COR-L47 (cell line): ENCODE measurements at places on chromosomes 5 and 9.
A peak's percentile ranks its signal among the peaks of the same experiment; 100 is the strongest.

- DNase-seq, result no peak
Measured at GRCh38 chr5:79785983-79786382, 96.3 kb downstream of the CMYA5 start.

- DNase-seq, result no peak
Measured at GRCh38 chr9:105438141-105438806, 9.6 kb upstream of the FSD1L start.

GRCh38 chr5:73295447-73295846 lies 122.5 kb downstream of the TMEM174 start:
- DNase-seq, result no peak

GRCh38 chr9:95097279-95097678 lies 220.2 kb downstream of the FANCC start:
- no peak for DNase-seq

DNA sequence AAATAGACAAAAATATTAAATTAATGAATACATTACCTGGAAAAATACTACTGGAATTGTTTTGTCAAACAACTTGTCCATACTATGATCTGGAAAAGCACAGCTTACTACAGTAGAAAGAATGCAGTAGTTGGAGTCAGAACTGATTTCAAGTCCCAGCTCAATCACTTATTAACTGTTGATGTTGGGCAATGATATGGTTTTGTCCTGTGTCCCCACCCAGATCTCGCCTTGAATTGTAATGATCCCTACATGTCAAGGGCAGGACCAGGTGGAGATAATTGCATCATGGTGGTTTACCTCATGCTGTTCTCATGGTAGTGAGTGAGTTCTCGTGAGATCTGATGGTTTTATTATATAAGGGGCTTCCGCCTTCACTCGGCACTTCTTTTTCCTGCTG lies 247.5 kb downstream of the CD180 start:
- DNase-seq, result no peak

DNA sequence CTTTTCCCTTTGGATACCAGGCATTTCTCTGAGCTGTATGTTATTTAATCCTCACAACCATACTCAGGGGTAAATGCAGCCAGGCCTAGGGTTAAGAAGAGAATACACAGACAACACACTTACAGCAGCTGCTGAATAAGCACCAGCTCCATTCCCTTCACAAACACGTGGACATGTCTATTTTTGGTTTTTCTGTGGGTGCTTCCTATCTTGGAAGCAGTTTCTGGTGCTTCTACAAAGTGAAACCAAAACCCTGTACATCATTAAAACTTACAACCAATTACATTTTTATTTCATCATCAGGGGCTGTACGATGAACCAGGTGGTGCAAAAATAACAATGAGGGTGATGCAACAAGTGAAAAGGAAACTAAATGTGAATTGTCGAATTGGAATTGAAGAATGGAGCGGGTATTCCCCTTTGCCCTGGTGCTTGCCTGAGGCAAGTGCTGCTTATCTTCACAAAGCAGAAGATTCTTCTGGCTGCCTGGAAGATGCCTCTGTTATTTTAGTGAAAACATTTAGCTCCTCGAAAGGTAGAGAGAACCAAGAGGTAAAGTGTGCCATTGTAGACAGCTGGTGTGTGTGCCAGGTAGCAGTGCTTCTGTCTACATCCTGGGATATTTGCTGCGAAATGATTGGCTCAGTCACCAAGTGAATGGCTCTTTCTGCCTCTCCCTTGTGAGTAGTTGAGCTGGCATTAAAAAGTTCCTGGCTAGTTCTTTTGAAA lies 18.6 kb upstream of the IFNB1 start:
- DNase-seq, result no peak

GRCh38 chr5:66406761-66407336 lies 189.3 kb upstream of the MAST4 start:
- peak; percentile 67 for DNase-seq

GRCh38 chr5:89071941-89072331 lies 189.0 kb upstream of the MEF2C start:
- DNase-seq, result no peak

- no peak for DNase-seq
Measured at GRCh38 chr9:87672586-87672985, 53.3 kb upstream of the CTSL start.

- peak; percentile 2 for DNase-seq
Measured at GRCh38 chr5:99305045-99305580, 376.3 kb upstream of the CHD1 start.

DNA sequence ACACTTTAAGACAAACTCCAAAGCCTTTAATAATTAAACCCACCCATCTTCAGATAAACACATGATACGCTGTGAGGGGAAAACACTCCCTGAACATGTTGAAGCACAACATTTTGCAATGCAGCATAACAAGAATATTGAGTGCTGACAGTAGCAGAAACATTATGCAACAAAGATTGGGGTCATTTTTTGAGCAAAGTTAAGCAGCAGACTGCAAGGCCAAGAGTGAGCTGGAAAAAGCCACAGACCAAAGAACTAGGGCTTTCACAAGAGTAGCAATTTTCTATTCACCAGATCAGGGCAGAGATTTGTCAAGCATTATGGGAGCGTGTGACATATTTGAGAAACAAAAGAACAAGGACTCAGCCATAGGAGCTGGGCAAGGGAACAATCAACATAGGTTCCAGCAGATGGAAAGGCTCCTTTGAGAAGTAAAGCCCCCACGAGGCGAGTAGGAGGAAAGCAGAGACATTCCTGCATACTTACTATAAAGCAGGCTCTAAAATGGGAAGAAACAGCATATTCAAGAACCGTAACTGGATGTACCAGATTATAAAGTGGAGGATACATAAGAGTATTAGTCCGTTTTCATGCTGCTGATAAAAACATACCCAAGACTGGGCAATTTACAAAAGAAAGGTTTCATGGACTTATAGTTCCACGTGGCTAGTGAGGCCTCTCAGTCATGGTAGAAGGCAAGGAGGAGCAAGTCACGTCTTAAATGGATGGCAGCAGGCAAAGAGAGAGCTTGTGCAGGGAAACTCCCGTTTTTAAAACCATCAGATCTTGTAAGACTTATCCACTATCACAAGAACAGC lies 4.8 kb upstream of the TTC23L start:
- DNase-seq, result no peak

DNA sequence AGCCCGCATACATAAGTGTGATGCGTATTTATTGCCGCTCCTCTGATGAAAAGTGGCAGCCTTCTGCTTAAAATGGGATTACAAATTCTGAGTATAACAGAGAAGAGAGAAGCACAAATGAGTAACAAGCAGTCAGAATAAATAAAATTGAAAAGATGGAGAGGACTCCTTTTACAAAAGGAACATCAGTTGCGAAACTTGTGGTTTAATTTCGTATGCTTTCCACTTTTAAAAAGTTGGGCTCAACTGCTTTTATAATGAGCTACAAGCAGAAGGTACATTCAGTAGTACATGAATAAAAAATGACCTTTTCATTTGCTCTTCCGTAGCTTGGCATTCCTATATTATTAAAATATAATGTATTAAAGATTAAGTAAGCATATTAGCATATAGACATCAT lies 320.0 kb downstream of the FBXL17 start:
- DNase-seq, result no peak

DNA sequence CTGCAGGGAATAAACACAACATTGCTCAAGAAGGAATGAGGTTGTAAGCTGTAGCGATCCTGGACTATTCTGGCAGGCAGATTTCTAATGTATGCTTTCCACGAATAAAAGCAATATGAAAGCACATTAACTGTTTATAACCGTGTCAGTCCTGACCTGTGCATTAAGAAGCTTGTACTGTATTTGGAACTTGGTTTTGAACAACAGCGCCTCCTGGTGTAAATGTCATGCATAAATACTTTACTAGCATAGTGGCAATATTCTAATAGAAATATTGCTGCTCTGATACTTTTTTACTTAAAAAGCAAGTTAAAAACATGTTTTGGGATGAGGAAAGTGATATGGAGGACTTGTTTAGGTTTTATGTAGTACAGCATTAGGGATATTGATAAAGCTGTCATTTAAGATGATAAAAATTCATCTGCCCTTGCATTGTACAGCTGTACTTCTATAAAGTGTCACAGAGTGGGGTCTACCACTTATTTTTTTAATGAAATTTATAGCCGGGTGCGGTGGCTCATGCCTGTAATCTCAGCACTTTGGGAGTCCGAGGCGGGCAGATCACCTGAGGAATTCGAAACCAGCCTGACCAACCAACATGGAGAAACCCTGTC lies 70.7 kb upstream of the GNE start:
- DNase-seq, result peak; percentile 56

GRCh38 chr9:3775968-3776367 lies 250.2 kb upstream of the RFX3 start:
- no peak for DNase-seq

DNA sequence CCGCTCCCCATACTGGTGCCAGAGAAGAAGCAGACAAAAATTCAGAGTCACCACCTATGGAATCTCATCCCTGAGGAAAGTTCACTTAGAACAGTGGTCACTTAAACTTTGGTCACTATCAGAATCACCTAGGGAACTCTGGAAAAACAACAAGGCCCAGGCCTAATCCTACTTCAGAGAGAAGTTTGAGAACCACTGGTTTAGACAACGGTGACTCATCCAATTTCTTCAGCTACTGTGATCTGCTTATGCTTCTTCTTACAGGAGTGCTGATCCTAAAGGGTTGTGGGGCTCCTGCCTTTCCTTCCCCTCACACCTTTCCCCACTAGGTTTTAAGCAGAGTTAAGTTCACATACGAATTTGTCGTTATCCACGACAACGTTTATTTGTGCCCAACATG lies 194.7 kb upstream of the KLF4 start:
- no peak for DNase-seq

DNA sequence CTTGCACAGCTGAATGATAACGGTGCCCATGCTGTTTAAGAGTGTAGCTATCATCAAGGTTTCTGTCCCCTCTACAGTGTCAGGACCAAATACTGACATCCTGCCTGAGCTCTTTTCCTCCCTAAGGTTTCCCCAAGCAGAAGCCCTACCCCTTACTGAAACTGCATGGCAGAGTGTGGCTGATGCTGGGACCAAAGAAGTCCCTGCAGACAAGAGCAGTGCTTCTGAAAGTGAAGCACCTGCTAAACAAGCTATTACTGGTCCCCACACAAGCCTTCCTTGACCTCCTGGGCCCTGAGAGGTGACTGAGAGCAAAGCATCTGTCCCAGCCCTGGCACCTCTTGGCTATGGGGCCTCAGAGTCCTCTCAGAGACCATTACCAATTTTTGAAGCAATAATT lies 56.1 kb downstream of the CFAP90 start:
- no peak for DNase-seq
